ENCODE measurements at places on chromosomes 16 and 17.

GRCh38 chr17:27541301-27542023, 85.2 kb downstream of the KSR1 start:
- no peaks in the 10 kb centered on the region for H3K36me3 ChIP-seq
- no peak overlapping the region for H3K4me3 ChIP-seq
- peaks cover 24% of the 10 kb centered on the region for H3K4me1 ChIP-seq
- DNase-seq = no peak

DNA sequence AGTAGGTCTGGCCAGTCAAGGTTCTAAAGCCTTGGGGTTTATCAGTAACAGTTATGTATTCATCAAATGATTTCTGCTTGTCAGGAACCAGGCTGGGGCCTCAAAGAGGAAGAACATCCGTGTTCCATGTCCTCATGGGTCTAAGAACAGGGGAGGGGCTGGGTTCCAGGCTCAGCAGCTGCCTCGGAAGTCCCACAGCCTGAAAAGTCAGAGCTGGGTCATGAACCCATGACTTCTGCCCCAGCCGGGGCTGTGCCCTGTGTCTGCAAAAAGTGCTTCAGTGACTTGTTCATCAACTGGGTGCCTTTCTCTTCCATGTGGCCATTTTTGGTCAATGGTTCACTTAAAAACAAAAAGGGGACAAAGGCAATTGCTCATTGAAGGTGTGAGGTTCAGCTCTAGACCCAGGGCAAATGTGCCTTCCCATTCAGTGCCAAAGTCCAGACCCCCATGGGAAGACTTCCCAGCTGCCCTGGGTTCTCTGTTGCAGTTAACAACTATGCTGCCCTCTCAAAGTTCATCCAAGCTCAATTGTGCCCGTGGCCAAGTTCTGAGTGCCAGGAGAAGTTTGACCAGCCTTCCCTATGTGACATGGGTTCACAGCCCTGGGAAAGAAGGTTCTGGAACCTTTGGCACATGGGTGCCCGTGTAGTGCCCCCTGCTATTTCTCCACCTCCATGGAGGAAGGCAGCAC, 18.5 kb downstream of the TBKBP1 start:
- peaks cover 14% of the 10 kb centered on the region for H3K4me1 ChIP-seq
- H3K27ac ChIP-seq = no peak overlapping the region
- no peak for DNase-seq
- no peak overlapping the region for H3K4me3 ChIP-seq
- peaks cover 14% of the 10 kb centered on the region for H3K36me3 ChIP-seq

DNA sequence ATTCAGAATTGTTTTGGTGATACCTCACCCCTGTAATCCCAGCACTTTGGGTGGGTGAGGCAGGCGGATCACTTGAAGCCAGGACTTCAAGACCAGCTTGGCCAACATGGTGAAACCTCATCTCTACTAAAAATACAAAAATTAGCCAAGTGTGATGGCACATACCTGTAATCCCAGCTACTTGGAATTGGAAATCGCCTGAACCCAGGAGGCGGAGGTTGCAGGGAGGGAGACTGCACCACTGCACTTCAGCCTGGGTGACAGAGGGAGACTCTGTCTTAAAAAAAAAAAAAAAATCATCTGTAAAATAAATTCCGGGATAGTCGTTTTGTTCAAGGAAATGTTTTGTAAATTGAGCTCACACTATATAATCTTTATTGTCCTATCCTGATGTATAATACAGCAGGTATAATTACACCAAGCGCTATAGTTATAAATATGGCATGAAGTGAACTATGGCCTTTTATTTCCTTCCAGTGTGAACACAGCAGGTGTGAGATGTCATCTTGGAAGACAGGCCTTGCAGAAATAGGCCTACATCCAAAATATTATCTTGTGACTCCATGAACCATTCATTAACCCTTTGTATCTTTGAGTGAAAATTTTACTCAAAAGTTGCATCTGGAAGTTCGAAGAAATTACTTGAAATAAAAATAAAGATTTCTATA, 25.4 kb downstream of the PLA2G10 start:
- H3K27me3 ChIP-seq = no peaks in the 10 kb centered on the region
- DNase-seq = no peak
- H3K4me3 ChIP-seq = no peak overlapping the region
- no peak overlapping the region for H3K27ac ChIP-seq
- H3K4me1 ChIP-seq = no peaks in the 10 kb centered on the region

GRCh38 chr16:55526441-55526840, 17.6 kb downstream of the LPCAT2 start:
- DNase-seq = no peak
- H3K27me3 ChIP-seq = no peaks in the 10 kb centered on the region
- peak overlapping the region; percentile 47 for H3K27ac ChIP-seq
- peaks cover 9% of the 10 kb centered on the region for H3K4me1 ChIP-seq

- H3K4me3 ChIP-seq = no peak overlapping the region
- no peak for DNase-seq
- H3K4me1 ChIP-seq = peaks cover 57% of the 10 kb centered on the region
- peaks cover 21% of the 10 kb centered on the region for H3K36me3 ChIP-seq
Observed at GRCh38 chr16:71792176-71792575, 16.5 kb downstream of the AP1G1 start.

GRCh38 chr17:81345228-81346089, 49.8 kb upstream of the BAHCC1 start:
- H3K4me1 ChIP-seq = peaks cover 69% of the 10 kb centered on the region
- peak overlapping the region; percentile 77 for H3K4me3 ChIP-seq

- peak overlapping the region; percentile 23 for H3K27ac ChIP-seq
- no peaks in the 10 kb centered on the region for H3K27me3 ChIP-seq
- H3K4me3 ChIP-seq = no peak overlapping the region
- H3K36me3 ChIP-seq = no peaks in the 10 kb centered on the region
- DNase-seq = peak; percentile 60
Observed at GRCh38 chr17:27549251-27549893, 81.6 kb upstream of the LGALS9 start.

- no peak overlapping the region for H3K27ac ChIP-seq
- H3K4me1 ChIP-seq = peaks cover 13% of the 10 kb centered on the region
- no peaks in the 10 kb centered on the region for H3K36me3 ChIP-seq
- DNase-seq = no peak
- no peak overlapping the region for H3K4me3 ChIP-seq
Observed at GRCh38 chr17:58051468-58051867, 31.8 kb upstream of the DYNLL2 start.

GRCh38 chr16:46973996-46974324, 486 bp upstream of the DNAJA2 start:
- H3K4me1 ChIP-seq = peaks cover 57% of the 10 kb centered on the region
- H3K36me3 ChIP-seq = peaks cover 23% of the 10 kb centered on the region
- H3K27ac ChIP-seq = peak overlapping the region; percentile 98

GRCh38 chr17:55706808-55707773, 15.6 kb downstream of the TMEM100 start:
- no peak for DNase-seq
- H3K36me3 ChIP-seq = no peaks in the 10 kb centered on the region
- H3K27ac ChIP-seq = no peak overlapping the region
- H3K4me3 ChIP-seq = peak overlapping the region; percentile 2
- H3K4me1 ChIP-seq = peaks cover 14% of the 10 kb centered on the region

DNA sequence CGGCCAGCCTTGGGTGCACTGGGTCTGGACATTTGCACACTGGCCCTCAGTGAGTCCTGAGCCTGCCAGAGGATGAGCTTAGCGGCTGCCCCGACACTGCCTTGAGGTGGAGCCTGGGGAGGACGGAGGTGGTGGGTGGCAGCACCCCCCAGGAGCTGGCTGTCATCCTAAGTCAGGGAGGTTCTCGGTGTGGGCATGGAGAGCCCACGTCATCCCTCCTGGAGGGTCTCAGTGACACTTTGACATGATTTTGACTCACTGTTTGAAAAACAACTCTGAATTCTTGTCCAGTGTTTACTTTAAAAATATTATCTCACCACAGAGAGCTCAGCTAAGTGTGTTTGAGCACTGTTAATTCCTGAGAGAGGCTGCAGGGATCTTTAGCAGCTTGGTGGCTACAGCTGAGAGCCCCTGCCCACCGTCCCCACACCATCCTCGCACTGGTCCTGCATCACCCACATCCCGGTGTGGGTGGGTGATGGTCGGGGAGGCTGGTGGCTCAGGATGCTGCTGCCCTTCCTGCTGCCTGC, 63.1 kb downstream of the BANP start:
- DNase-seq = no peak
- H3K36me3 ChIP-seq = peaks cover 19% of the 10 kb centered on the region
- H3K27ac ChIP-seq = no peak overlapping the region
- H3K4me1 ChIP-seq = peaks cover 5% of the 10 kb centered on the region

GRCh38 chr17:40491486-40491885, 9.9 kb downstream of the TNS4 start:
- no peak overlapping the region for H3K27ac ChIP-seq
- no peaks in the 10 kb centered on the region for H3K4me1 ChIP-seq
- no peaks in the 10 kb centered on the region for H3K27me3 ChIP-seq
- H3K4me3 ChIP-seq = no peak overlapping the region
- H3K36me3 ChIP-seq = no peaks in the 10 kb centered on the region
- no peak for DNase-seq

DNA sequence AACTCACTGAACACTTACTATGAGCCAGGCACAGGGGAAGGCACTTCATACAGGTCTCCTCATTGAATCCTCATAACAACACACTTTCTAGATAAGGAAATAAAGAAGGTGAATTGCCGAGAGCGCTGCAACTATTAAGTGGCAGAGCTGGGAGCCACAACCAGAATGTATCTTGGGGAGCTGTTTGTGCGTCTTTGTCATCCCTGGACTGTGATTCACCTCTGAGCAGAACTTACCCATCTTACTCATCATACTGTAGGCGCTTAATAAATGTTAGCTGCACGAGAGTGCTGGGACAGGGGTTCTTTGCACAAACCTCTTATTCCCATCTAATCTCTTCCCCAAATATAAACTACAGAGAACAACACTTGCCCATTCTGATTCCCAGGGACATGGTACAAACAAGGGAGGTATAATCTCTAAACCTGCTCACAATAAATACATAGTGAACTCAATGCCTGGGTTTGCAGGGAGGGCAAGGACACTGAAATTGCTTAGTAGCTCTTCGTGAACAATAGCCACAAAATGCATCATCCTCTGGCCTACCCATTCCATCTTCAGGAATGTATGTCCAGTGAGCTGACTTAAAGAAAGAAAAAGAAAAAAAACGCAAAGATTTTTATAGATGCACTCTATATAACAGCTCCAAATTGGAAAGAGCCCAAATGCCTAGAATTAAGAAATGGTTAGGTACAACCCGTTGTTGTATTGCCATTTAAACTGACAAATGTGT, 43.0 kb downstream of the MYO18A start:
- H3K27ac ChIP-seq = peak overlapping the region; percentile 93
- H3K4me3 ChIP-seq = peak overlapping the region; percentile 72
- H3K36me3 ChIP-seq = no peaks in the 10 kb centered on the region
- H3K4me1 ChIP-seq = peaks cover 89% of the 10 kb centered on the region
- no peaks in the 10 kb centered on the region for H3K27me3 ChIP-seq
- no peak for DNase-seq

DNA sequence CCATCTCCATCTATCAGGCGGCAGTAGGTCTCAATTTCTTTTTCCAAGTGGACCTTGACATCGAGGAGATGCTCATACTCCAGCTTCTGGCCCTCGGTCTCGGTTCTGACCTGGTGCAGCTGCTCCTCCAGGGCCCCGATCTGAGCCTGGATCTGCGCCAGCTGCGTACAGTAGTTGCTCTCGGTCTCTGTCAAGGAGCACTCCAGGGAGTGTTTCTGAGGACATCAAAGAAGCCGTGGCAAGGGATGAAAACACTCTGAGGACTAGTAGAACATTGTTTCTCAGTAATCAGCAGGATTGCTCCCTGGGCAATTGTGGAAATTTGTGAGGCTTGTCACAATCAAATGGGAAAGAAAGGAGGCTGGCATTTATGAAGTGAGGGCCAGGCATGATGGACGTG, 5.9 kb downstream of the KRT28 start:
- no peaks in the 10 kb centered on the region for H3K36me3 ChIP-seq
- no peak overlapping the region for H3K27ac ChIP-seq
- no peak for DNase-seq
- H3K4me3 ChIP-seq = no peak overlapping the region
- no peaks in the 10 kb centered on the region for H3K4me1 ChIP-seq

DNA sequence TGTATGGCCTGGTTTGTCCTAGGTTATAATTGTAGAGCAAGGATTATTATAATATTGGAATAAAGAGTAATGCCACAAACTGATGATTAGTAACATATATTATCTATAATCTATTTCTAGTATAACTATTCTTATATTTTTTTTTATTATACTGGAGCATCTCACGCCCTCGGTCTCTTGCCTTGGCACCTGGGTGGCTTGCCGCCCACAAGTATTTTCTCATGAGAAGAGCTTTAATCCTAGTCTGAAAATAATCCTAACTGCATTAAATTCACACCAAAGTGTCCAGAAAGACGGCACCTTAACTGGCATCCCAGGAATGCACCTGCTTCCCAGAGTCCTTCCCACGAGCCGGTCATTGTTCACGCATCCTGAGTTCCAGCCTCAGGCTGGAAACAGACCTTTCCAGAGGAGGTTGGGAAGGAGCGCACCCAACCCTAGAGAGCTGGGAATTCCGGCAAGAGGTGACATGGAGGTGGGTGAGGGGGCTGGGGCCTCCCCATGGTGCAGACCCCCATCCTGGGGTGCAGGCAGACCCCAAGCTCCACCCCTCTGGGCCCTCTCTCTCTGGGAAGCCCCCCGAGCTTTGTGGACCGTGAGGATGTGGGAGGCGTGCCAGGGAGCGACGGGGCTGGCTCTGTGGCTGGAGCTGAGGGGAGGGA, 15.9 kb downstream of the CHMP1A start:
- peaks cover 7% of the 10 kb centered on the region for H3K27me3 ChIP-seq
- no peak overlapping the region for H3K27ac ChIP-seq
- no peak for DNase-seq
- H3K4me1 ChIP-seq = peaks cover 21% of the 10 kb centered on the region

- peaks cover 36% of the 10 kb centered on the region for H3K4me1 ChIP-seq
- H3K4me3 ChIP-seq = no peak overlapping the region
- no peak overlapping the region for H3K27ac ChIP-seq
- no peak for DNase-seq
Observed at GRCh38 chr16:29318037-29318436, 88.5 kb downstream of the NPIPB11 start.

GRCh38 chr17:80682372-80682771, 137.7 kb downstream of the RPTOR start:
- no peaks in the 10 kb centered on the region for H3K27me3 ChIP-seq

GRCh38 chr16:50718061-50718760, 23.7 kb upstream of the CYLD start:
- H3K4me1 ChIP-seq = no peaks in the 10 kb centered on the region
- peaks cover 21% of the 10 kb centered on the region for H3K27me3 ChIP-seq
- DNase-seq = no peak
- H3K4me3 ChIP-seq = no peak overlapping the region
- no peaks in the 10 kb centered on the region for H3K36me3 ChIP-seq

- H3K27me3 ChIP-seq = no peaks in the 10 kb centered on the region
- H3K4me3 ChIP-seq = no peak overlapping the region
- H3K27ac ChIP-seq = no peak overlapping the region
- peaks cover 67% of the 10 kb centered on the region for H3K36me3 ChIP-seq
- DNase-seq = no peak
Observed at GRCh38 chr17:50187394-50187725, 14.1 kb downstream of the COL1A1 start.

- no peak overlapping the region for H3K27ac ChIP-seq
- H3K4me3 ChIP-seq = no peak overlapping the region
- H3K4me1 ChIP-seq = no peaks in the 10 kb centered on the region
- H3K36me3 ChIP-seq = no peaks in the 10 kb centered on the region
- no peak for DNase-seq
Observed at GRCh38 chr17:73510981-73511718, 133.1 kb downstream of the SDK2 start.

- H3K4me1 ChIP-seq = peaks cover 7% of the 10 kb centered on the region
- no peak overlapping the region for H3K4me3 ChIP-seq
- peaks cover 40% of the 10 kb centered on the region for H3K27me3 ChIP-seq
- no peak for DNase-seq
Observed at GRCh38 chr17:205148-205669, 23.8 kb upstream of the DOC2B start.

GRCh38 chr16:35252356-35252936, 1793.0 kb downstream of the TP53TG3F start:
- no peaks in the 10 kb centered on the region for H3K36me3 ChIP-seq
- H3K4me3 ChIP-seq = no peak overlapping the region
- DNase-seq = no peak
- H3K27me3 ChIP-seq = peaks cover 7% of the 10 kb centered on the region
- no peak overlapping the region for H3K27ac ChIP-seq
